ENCODE measurements at places on chromosomes 7 and 10.

GRCh38 chr7:128708824-128709223 lies 30.3 kb upstream of the CALU start:
- no peak for DNase-seq

- DNase-seq, result no peak
Observed at GRCh38 chr10:26519803-26520202, 81.7 kb downstream of the APBB1IP start.

DNA sequence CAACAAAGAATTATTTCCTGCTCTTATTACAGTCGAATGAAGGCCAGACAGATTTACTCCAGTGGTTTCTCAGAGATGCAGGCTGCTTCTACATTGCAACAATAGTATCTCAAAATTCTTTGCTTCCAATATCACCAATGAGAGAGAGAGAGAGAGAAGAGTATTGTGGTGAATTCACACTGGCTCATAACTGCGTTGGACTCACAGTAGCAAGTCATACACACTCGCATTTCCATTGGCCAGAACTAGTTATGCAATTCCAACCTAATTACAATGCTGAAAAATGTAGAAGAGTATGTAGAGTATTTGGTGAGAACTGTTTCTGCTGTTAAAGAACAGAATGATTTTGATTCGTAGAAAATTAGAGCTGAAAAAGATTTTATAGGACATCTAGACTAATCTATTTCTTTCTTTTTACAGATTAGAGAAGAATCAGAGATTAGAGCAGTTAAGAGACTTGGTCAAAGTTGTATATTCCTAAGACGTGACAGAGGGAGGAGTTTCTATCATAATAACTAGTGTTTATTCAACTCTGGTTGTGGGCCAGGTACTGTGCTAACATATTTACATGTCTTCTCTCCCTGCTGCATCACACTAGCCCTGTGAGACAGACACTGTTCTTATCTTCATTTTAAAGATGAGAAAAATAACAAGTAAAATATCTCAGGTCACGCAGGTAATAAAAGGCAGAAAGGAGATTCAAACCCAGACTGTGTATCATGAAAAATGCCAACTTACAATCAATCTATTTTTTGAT lies 34.6 kb upstream of the PDK4 start:
- DNase-seq, result no peak

DNA sequence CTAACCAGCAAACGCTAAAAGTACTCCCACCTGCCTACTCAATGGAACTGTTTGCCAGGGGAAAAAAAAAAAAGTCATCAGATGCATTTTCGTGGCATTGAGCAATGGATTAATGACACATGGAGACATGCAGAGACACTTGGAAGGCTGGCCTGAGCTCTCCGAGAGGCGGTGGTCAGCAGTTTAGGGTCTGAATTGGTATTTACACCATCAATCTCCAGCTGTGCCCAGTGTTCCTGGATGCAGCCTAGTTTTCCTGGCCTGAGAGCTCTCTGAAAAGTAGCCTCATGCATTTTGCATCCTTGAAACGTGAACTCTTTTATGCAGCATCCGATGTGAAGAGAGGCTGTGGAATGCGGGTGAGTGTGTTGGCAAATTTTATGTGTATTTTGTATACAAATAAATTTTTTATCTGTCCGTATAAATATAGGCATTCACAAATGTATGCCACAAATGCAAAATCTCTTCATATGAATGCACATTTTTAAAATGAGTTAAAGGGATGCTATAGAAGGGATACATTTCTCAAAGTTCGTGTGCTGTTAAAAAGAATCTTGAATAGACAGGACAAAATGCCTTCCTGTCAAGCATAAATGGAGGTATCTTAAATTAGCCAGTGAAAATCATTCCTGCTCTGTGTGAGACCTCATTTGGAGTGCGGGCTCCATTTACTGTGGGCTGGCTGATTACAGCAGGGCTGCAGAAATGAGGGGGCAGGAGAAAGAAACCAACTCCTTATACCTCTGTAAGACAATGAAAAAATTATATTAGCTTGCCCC lies 137.7 kb upstream of the PFKP start:
- no peak for DNase-seq

DNA sequence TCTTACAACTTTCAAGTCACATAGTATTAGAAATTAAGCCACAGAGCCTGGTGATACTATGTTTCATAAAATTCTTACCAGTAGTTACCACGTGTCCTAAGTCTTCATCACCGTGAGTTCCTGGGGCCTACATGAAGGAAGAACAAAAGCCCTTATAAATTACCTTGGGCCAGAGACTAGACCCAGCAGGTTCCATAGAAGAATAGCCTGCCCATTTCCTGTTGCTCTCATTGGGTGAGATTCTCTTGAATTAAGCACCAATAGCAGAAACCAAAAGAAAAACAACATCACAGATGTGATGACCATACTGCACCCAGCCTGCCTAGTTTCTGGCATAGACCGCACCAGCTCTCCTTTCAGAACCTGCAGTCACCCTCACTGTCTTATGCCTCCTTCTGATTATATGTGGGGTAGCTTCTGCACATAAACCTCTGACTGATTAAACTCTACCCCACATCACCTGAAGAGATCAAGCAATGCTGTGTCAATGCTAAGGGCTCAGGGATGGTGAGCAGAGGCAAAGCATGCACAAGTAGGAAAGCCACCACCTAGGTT lies 18.0 kb upstream of the SEM1 start:
- DNase-seq, result no peak

DNA sequence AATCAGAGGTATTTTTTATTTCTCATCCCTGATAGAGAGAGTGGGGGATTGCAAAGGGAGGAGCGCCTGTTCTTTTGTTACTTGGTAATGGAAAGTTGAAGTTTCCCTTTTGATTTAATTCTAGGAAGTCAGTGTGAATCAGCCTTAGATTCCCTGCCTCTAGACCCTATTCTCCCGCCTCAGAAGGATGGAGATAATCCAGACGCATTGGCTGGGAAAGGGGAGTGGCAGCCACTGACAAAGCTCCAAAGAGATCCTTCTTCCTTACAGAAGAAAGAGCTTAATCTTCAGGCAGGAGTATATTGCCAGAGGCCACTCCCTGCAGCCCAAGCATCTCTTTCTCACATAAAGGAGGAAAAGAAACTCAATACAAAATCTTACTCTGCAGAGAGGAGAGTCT lies 122.3 kb upstream of the GALNT17 start:
- DNase-seq, result no peak

DNA sequence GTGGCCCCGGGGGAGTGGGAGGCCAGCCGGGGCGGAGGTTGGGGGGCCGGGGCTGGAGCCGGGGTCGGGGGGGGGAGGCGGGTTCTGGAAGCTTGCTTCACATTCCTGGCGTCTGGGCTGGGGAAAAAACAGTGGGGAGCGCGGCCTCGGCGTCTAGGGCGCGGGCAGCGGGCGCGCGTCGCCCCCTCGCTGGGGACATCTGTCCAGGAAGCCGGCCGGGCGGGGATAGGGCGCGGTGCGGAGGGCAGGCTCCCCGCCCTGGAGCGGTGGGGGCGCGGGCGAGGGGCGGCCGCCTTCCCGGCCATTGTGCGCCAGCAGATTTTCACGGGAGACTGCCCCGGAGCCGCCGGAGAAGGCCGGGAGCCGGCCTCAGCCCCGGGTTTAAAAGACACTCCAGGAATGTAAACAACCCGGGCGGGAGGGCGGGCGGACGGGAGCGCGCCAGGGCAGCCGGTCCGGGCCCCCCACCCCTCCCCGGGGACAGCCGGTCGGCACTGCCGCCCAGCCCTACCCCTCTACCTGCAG lies 1.4 kb downstream of the ZMIZ1 start:
- no peak for DNase-seq

GRCh38 chr7:152862856-152863255 lies 103.3 kb downstream of the ACTR3B start:
- DNase-seq, result no peak

DNA sequence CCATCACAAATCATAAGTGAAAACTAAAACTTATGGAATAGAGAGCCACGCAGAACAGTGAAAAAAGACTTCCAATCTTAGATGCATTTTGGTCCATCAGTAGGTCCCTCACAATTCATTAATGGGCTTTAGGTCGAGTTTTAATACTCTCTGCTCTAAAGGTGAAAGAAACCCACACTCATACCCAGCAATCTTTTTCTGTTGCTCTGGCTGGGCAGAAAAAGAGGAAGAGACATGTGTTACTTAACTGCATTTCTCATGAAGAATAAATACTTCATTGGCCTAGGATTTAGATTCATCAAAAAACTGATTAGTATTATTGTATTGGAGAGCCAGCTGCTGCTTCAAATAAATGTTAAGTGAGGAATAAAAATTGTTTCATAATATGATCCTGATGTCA lies 645.7 kb downstream of the PHTF2 start:
- DNase-seq, result no peak

GRCh38 chr10:113463777-113464176 lies 89.1 kb upstream of the HABP2 start:
- DNase-seq, result no peak

- no peak for DNase-seq
Observed at GRCh38 chr10:34886906-34887642, 72.0 kb upstream of the PARD3 start.

GRCh38 chr10:105785721-105786120 lies 1144.6 kb downstream of the SORCS3 start:
- no peak for DNase-seq

DNA sequence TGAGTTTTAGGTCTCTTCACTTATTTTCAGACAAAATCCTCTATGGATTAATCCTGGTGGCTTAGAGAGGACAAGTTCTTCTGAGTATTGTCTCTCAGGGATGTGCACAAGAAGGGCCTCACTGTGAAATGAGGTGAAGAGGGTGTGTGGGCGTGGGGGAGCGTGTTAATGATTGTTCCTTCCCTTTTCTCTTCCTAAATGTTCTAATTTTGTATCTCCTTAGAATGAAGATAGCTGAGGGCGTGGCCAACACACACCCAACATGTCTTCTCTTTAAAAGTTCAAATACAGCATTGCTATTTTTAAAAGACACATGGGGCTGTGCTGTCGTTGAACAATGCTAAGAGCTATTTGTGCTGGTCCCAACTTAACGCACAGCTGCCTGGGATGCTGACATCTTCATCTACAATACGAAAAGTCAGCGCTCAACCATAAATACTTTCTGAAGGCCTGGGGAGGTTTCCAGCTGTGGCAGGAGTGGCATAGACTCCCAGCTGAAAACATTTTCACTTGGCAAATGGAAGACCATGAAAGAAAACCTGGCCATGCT lies 135.9 kb downstream of the JCAD start:
- no peak for DNase-seq

DNA sequence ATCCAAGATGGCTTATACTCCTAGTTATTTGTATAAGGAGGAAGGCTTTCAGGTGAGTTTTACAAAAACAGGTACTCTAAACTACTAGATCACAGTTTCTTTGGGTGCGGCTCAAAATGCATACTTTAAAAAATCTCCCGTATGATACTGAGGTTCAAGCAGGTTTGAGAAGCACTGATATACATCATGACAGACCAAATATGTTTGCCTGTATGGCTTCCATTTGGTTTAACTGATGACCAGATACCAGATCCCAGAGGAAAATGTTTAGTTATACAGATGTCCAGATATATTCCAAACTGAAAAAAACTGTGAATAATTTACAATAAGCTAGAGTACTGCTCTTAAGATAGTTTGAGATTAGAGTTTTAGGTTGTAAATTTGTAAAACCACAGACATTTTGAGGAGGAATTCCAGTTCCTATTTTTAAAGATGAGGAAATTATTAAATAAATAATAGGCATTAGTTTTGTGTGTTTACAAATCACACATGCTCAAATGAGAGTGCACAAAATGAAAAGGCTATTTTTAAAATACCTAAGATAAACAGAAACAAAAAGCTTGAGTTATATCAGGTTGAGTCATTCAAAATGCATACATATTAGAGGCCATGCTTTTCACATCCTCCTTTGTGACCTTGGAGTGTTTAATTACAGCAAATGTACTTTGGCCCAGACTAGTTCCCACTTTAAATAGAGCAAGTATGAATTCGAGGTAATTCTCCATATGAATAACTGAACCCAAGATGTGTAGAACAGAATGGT lies 60.5 kb downstream of the SEMA3C start:
- no peak for DNase-seq

DNA sequence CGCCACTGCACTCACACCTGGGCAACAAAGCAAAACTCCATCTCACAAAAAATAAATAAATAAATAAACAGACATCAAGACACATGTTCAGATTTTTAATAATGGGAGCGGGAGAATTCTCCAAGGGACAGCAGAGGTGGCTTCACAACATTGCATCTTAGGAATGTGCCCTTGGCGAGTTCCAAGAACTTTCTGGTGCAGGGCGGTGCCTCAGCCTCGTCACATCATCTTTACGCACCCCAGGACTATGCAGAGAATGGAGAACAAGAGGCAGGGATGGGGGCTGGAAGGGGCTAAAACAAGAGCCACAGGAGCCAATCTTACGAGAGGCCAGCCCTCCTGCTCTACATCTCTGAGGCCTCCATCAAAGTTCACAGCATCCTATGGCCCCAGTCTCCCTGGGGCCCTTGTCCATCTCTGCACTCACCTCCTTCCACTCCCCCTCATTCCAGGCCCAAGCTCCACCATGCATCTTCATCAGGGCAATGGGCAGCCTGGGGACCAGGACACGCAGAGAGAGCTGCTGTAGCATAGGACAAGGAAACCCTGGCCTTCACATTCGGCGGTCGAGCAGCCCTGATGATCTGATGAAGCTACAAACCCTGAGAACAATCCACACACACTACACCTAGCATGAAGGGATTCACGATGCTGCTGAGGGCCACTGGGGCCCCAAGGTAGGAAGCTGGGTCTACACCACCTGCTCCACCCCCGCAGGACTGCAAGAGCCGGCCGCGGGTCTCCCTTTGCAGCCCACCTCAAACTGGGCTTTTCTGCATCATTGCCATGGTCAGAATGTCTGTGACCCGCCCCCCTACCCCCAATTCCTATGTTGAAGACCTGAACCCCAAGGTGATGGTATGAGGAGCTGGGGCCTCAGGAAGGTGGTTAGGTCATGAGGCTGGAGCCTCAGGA lies 22.3 kb downstream of the TNS3 start:
- DNase-seq, result no peak

GRCh38 chr7:21462081-21462480 lies 34.2 kb downstream of the SP4 start:
- DNase-seq, result no peak

DNA sequence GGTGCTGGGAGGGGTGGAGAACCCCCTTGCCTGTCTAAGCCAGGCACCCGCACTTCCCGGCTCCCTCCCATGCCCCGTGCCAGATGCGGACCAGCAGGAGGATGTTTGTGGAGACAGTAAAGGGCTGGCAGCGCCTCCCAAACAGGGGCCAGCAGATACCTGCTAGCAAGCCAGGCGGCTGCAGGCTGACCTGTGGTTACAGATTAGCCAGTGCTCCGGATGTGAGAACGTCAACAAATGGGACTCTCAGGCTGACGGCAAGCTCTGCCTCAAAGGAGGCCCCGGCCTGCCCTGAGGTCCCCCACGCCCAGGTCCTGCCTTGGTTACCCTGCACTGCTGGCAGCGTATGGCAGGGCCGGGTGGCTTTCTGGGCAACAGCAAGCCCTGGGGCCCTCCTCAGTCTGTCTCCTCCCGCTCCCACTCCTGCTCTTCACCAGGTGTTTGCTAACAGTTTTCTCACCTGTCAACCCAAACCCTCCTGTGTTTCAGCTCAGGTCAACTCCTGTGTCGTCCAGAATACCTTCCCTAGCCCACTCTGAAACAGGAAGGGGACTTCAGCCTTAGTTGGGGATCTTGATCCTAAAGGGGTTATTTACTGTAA lies 85.4 kb downstream of the NEURL1 start:
- DNase-seq, result no peak

GRCh38 chr10:103734731-103735130 lies 120.6 kb downstream of the SH3PXD2A start:
- no peak for DNase-seq
